ENCODE measurements at places on chromosomes 5 and 9. TPM values are rescaled to one million over a fixed set of nuclear protein-coding genes. Genes with fewer than 3 reads are reported as not detected.

- no peaks in the 10 kb centered on the region for H3K36me3 ChIP-seq
- no peak for DNase-seq
- H3K4me3 ChIP-seq = no peak overlapping the region
- no peaks in the 10 kb centered on the region for H3K27me3 ChIP-seq
These were observed 166.7 kb downstream of the DAB2IP start for GRCh38 chr9:121818016-121818661.

DNA sequence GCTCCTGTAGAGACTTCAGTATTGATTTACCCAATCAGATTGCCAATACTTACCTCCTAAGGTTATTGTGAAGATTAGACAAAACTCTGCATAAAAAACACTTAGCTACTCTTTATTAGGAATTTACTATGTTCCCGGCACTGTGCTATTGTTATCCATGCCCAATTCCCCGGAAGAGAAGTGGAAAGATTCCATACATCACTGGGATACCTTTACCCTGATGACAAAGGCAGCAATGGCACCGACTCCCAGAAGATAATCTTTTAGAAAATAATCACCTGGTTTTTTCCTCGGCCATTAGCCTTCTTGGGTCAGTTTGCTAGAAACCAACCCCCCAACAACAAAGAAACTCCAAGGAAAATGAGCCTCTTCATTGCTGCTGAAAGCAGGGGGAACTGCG lies 226.0 kb downstream of the SNX18 start:
- H3K36me3 ChIP-seq = no peaks in the 10 kb centered on the region
- no peaks in the 10 kb centered on the region for H3K27me3 ChIP-seq
- peak overlapping the region; percentile 62 for H3K27ac ChIP-seq
- DNase-seq = no peak

GRCh38 chr9:13267743-13268142 lies 11.7 kb downstream of the MPDZ start:
- DNase-seq = no peak
- no peaks in the 10 kb centered on the region for H3K27me3 ChIP-seq
- peak overlapping the region; percentile 20 for H3K27ac ChIP-seq
- H3K4me3 ChIP-seq = no peak overlapping the region
- no peaks in the 10 kb centered on the region for H3K36me3 ChIP-seq

DNA sequence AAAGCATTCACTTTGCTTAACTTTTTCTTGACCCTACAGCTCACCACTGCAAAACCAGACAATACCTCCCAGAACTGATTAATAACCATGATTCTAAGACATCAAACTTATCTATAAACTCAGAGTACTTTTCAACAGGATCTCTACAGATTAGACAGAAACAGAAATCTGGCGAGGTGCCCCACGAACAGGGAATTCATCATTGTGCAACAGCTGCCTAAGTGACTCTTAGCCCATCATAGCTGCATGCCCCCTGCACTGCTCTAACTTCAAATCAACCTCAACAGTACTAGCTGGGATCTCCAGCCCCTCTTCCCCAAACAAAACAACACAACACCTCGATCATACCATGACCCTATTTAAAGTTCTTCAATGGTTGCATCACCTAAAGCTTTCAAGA lies 16.1 kb upstream of the COL23A1 start:
- no peak for DNase-seq
- peaks cover 31% of the 10 kb centered on the region for H3K4me1 ChIP-seq
- H3K27me3 ChIP-seq = no peaks in the 10 kb centered on the region
- H3K36me3 ChIP-seq = peaks cover 97% of the 10 kb centered on the region
- H3K27ac ChIP-seq = no peak overlapping the region

GRCh38 chr5:152262667-152263066 lies 142.4 kb downstream of the NMUR2 start:
- no peak overlapping the region for H3K27ac ChIP-seq
- H3K4me1 ChIP-seq = peaks cover 23% of the 10 kb centered on the region
- H3K4me3 ChIP-seq = no peak overlapping the region
- DNase-seq = no peak
- no peaks in the 10 kb centered on the region for H3K27me3 ChIP-seq

- H3K27ac ChIP-seq = no peak overlapping the region
- H3K4me1 ChIP-seq = no peaks in the 10 kb centered on the region
- no peak for DNase-seq
- no peak overlapping the region for H3K4me3 ChIP-seq
These were observed 26.7 kb downstream of the FBXO10 start for GRCh38 chr9:37549527-37549926.

DNA sequence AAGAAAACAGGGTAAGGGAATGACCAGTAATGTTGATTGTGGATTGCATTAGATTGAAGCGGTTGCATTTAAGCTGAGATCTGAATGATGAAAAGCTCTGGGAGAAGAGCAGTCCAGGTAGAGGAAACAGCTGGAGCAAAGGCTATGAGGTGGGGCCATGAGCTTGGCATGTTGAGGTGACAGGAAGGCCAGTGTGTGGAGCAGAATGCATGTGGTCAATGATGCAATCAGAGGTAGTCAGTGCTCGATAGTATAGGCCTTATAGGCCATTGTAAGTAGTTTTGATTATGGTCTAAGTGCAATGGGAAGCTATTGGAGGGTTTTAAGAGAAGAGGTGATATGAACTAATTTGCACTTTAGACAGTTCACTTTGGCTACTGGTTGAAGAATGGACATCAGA lies 270.4 kb downstream of the ARHGAP26 start:
- peaks cover 31% of the 10 kb centered on the region for H3K4me1 ChIP-seq
- no peak overlapping the region for H3K27ac ChIP-seq
- peaks cover 35% of the 10 kb centered on the region for H3K36me3 ChIP-seq
- DNase-seq = no peak
- no peak overlapping the region for H3K4me3 ChIP-seq

DNA sequence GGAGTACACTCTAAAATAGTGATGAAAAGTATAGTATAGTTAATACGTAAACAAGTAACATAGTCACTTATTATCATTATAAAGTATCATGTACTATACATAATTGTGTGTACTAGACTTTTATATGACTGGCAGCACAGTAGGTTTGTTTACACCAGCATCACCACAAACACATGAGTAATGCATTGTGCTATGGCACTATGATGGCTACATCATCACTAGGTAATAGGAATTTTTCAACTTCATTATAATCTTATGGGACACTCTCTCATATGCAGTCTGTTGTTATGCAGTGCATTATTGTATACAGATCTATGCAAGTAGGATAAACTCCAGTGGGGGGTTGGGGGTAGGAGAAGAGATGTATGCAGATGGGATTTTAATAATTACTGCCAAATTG lies 52.7 kb upstream of the ELL2 start:
- H3K36me3 ChIP-seq = no peaks in the 10 kb centered on the region
- H3K27ac ChIP-seq = no peak overlapping the region
- H3K4me1 ChIP-seq = no peaks in the 10 kb centered on the region
- no peak overlapping the region for H3K4me3 ChIP-seq
- no peaks in the 10 kb centered on the region for H3K27me3 ChIP-seq

- no peak overlapping the region for H3K4me3 ChIP-seq
- no peaks in the 10 kb centered on the region for H3K4me1 ChIP-seq
- no peaks in the 10 kb centered on the region for H3K27me3 ChIP-seq
- no peak for DNase-seq
- H3K27ac ChIP-seq = no peak overlapping the region
These were observed 8.1 kb upstream of the MLLT3 start for GRCh38 chr9:20630241-20630943.

DNA sequence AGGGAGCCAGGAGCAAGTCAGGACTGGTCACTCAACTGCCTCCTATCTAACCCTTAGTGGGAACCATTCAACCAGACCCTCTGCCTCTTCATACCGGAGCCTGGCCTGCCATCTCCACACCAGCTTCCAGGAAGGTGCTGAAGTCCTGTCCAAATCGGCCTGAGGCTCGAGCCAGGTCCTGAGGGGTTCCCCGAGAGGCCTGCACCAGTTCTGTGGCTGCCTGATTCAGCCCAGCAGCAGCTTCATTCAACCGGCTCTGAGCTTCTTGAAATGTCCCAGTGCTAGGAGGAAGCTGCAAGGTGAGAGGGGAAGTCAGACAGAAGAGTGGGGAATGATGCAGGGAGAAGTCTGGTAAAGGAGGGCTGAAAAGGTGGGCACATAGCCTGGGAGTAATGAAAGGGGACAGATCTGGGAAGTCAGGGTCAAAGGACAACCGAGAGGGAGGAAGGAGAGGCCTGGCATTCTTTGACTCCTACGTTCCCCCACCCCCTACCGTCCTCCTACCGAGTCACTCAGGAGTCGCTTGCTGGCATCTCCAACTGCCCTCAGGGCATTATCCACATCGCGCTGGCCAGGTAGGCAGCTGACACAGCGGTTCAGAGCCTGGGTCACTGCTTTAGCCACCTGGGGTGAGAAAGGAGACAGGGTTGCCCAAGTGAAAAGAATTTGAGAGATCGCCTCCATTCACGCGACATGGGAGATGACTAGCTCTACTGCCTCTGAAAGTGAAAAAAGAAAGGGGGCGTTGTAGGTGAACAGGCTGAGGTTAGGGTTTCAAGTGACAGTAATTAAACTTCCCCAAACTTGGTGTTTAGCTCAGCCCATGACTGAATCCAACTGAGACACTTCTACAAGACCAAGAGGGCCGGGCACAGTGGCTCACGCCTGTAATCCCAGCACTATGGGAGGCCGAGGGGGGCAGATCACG lies 20.2 kb downstream of the TLN1 start:
- peaks cover 14% of the 10 kb centered on the region for H3K4me1 ChIP-seq
- no peak overlapping the region for H3K4me3 ChIP-seq
- DNase-seq = no peak
- no peaks in the 10 kb centered on the region for H3K27me3 ChIP-seq
- H3K27ac ChIP-seq = peak overlapping the region; percentile 43

DNA sequence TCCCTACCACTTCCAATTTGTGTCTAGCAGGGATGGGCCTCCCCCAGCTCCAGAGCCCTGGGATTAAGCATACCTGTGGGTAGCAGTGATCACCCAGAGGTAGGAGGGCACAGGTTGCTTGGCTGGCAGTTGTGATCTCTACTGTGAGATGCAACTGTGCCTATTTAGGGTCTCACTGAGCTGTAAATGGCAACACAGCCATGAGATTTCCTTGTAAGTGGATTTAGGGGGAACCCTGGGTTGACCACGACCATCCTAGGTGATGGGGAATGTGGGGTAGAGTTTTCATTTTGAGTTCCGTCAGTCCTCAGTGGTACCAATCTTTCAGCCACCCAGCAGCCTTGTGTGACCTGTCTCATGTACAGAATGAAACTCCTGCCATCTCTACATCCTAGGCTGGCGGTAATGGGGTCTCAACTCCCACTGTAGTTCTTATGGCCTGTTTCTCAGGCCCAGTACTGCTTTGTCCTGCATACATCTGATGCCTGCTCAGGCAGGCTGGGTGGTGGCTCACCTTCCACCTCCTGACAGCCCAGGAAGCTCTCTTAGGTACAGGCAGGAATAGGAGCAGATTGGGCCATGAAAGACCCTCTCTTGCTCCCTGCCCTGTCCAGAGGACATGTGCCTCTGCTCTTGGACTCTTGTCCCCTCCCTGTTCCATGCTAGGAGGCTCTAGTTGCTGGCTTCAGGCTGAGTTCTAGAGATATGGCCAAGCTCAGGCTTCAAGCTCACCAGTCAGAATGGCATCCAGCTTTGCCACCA lies 8.1 kb downstream of the HNRNPAB start:
- DNase-seq = no peak
- H3K27ac ChIP-seq = no peak overlapping the region
- H3K4me1 ChIP-seq = peaks cover 32% of the 10 kb centered on the region
- peaks cover 100% of the 10 kb centered on the region for H3K36me3 ChIP-seq
- H3K4me3 ChIP-seq = no peak overlapping the region

- H3K36me3 ChIP-seq = no peaks in the 10 kb centered on the region
- H3K4me3 ChIP-seq = peak overlapping the region; percentile 70
- H3K4me1 ChIP-seq = peaks cover 17% of the 10 kb centered on the region
- no peak overlapping the region for H3K27ac ChIP-seq
- peak; percentile 26 for DNase-seq
- peaks cover 51% of the 10 kb centered on the region for H3K27me3 ChIP-seq
These were observed 101.8 kb downstream of the ESM1 start for GRCh38 chr5:54883374-54884194.

- no peak overlapping the region for H3K4me3 ChIP-seq
- peaks cover 13% of the 10 kb centered on the region for H3K27me3 ChIP-seq
- peaks cover 18% of the 10 kb centered on the region for H3K4me1 ChIP-seq
- no peak for DNase-seq
These were observed 5.3 kb upstream of the ACO1 start for GRCh38 chr9:32378993-32379729.

- H3K4me3 ChIP-seq = no peak overlapping the region
- H3K36me3 ChIP-seq = no peaks in the 10 kb centered on the region
These were observed 59.8 kb downstream of the SH3RF2 start for GRCh38 chr5:145996135-145996534.

DNA sequence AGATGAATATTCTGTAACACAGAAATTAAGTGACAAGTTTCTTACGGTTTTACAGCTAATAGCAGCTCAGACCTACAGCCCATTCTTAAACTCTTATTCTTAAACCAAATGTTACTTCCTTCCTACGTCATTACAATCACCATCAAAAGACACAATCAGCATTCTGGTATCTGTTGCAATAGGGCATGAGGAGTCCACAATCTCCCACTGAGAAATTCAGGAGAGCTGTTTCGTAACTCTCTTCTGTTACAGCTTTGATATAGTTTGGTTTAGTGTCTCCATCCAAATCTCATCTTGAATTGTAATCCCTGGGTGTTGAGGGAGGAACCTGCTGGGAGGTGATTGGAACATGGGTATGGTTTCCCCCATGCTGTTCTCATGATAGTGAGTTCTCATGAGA lies 163.4 kb downstream of the GAS1 start:
- no peak for DNase-seq
- H3K36me3 ChIP-seq = no peaks in the 10 kb centered on the region
- H3K4me3 ChIP-seq = no peak overlapping the region

DNA sequence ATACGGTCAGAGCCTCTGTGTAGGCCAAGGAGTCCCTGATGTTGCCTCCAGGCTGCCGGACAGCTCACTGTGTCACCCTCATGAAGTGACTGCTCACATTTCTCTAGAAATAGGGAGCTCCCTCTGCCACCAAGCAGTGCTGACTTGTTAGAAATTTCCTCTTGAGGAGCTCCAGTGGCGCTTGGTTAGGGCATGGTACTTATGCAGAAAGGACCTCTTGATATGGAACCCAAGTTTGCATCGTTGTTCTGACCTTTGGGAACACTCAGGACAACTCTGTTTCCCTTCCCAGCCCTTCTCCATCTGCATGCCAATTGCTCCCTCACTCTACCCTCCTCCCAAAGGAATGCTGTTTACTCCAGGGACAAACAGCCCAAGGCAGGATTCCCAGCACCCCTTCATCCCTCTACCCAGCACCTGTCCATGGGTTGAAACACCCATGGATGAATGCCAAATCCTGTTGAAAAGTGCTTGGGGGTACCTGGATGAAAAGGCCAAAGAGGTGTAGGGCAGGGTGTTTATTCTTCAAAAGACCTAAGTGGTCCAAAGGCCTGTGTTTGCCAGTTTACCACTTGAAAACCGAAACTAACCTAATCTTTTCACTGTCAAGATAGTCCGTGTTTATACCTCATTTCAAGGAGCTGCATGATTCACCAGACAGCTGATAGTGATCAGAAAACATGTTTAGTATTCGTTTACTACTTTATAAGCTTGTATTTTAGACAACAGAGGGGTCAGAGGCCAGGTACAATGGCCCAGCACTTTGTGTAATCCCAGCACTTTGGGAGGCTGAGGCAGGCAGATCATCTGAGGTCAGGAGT lies 51.1 kb downstream of the KLF4 start:
- DNase-seq = no peak
- H3K27me3 ChIP-seq = no peaks in the 10 kb centered on the region
- H3K36me3 ChIP-seq = no peaks in the 10 kb centered on the region
- H3K4me1 ChIP-seq = no peaks in the 10 kb centered on the region
- no peak overlapping the region for H3K27ac ChIP-seq
- H3K4me3 ChIP-seq = no peak overlapping the region

HTR1A gene
- not detected for total RNA-seq

FYB1 gene
- total RNA-seq = 4.9 TPM

CCL28 gene
- total RNA-seq = 0.60 TPM

SLC45A2 gene
- not detected for total RNA-seq

RANBP17 gene
- total RNA-seq = 6.5 TPM

GPR150 gene
- total RNA-seq = 0.14 TPM
